Right renal pelvis (tissue), 4 donors: ENCODE measurements at places on chromosomes 5 and 9.

DNA sequence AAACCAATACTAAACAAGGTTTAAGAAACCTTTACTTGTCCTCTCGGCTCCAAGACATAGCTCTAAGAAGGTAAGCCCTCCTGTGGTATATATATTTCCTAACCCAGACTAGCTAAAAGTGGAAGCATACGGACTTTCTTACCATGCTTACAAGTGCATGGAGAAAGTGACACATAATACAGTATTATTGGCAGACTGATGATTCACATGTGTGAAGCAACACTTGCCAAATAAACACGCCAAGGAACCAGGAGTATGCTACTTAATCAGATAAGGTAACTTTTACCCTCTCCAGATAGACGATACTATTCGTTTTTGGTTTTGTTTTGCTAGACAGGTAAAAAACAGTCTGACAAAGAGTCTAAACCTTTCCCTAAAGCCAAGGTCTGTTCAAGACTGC, 264.1 kb downstream of the MLLT3 start:
- no peak for DNase-seq

- no peak for DNase-seq
These were observed 420.1 kb upstream of the MEF2C start for GRCh38 chr5:89303033-89303480.

DNA sequence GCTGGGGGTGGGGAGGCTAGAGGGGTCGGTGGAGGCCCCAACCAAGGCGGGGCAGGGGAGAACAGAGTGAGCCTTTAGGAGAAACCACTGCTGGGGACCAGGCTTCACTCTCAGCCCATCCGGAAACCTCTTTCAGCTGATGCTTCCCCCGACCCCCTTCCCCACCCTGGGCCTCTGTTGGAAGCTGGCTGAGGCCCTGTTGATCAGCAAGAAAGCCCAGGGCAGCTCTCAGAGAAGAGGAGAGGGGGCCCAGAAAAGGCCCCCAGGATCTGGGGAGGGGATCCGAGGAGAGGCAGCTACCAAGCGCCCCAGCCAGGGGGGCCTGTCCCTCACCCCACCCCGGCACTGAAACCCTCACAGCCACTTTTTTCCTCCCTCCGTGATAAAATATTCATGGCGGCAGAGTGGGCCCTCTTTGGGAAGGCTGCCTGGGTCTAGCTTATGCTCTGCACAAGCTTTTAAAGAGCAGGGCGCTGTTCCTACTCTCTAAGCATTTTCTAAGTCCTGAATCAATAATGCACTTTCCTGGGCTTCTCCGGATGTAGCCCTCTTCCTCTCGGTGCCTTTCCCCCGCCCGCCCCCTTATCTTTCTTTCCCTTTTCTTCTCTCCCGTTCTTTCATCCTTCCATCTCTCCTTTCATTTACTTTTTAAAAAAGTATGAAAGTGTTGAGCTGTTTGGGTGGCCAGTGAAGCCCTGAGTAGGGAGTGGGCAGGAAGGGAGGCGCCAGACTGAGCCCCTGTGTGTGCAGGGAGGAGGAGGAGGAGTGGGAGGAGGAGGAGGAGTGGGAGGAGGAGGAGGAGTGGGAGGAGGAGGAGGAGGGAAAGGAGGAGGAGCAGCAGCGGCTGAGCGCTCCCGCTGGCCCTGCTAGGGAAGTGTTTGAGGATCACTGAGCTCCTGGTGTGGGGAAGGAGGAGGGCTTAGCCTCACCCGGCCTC, 23.5 kb downstream of the NTNG2 start:
- DNase-seq: no peak

- DNase-seq: no peak
These were observed 50.6 kb downstream of the SIL1 start for GRCh38 chr5:139147483-139148087.

GRCh38 chr9:129319938-129320481, 141.9 kb upstream of the IER5L start:
- no peak for DNase-seq

GRCh38 chr5:84961193-84961592, 576.5 kb upstream of the EDIL3 start:
- no peak for DNase-seq

DNA sequence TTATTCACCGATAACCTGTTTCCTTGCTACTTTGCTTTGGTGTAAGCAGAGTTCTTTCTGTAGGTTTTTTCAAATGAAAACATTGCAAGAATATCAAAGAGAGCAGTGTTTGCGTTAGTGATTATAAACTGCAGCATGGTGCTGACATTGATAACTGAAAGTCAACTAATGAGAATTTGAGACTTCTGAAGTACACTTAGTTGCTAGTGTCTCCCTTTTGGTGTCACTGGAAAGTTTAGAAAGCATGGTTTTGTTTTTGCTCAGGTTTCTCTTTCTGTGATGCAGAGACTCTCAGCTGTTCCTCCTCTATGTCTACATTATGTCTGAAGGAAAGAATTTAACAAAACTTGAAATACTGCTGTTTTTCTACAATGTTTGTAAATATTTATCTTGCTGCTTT, 80.2 kb upstream of the ZNF169 start:
- DNase-seq: no peak

DNA sequence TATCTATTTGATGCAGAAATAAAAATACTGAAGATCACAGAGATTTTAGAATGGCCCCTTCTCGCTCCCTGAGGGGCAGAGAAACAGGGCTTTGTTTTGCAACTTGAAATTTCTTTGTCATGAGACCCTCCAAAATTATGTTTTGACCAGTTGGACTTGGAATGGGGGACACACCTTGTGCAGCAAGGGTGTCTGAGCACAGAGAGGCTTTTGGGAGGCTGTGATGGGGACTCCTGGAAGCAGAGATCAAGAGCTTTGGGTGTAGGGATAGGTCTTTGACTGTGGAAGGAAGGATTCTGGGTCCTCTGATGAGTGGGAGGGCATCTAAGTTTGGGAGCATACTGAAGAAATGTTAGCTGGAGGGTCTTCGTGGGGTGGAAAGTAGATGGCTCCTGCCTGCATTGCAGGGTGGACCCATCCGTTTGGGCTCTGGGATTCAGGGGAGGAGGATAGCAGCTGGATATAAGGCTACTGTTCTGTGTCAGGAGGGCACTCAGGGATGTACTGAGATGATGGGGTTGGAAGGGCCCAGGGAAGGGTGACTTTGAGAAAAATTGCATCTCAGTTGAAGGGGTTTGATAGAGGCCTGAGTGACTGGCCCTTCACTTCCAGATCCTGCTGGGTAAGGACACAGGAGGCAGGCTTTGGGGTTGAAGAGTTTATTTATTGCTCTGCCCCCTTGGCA, 1.8 kb upstream of the MYORG start:
- DNase-seq: no peak

GRCh38 chr5:2442496-2443354, 308.8 kb downstream of the IRX2 start:
- no peak for DNase-seq

- DNase-seq: no peak
These were observed 281.1 kb upstream of the PCSK5 start for GRCh38 chr9:75609401-75609800.

DNA sequence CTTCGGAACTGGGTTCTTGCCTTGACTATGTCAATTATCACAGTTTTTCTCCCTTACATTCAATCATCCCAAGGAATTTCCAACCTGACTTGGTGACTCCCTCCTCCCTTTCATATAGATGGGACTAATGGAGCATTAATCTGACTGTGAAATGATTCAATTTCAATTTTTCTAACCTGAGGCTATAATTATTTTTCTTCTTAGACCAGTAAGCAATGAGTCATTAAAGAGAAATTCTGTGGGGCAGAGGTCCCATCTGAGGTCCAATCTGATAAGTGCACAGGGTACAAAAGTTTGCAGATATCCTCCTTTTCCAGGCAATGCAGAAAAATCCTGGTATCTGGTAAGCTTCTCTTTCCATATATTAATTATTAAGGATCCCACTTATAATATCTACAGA, 18.9 kb downstream of the PDE4D start:
- no peak for DNase-seq

GRCh38 chr9:69577123-69577522, 95.0 kb downstream of the APBA1 start:
- DNase-seq: no peak

- no peak for DNase-seq
These were observed 19.3 kb downstream of the MEIKIN start for GRCh38 chr5:131926168-131926567.

DNA sequence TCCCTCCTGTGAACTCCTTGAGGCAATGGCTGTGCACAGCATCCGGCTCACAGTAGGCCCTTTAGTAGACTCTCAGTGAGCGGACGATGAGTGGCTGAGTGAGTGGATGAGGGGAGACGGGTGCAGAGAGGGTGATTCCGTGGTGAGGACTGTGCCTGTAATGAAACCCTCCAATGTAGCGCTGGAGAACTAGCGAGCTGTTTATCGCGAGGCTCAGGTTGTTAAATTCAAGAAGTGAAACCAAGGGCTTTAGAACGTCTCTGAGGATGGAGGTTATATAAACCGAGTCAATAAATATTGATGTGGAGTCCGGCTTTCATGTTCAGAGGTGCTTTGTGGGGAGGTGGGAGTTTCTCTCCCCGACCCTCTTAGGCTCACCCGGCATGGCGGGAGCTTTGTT, 53.2 kb downstream of the NSG2 start:
- DNase-seq: no peak

GRCh38 chr5:1285883-1286291, 9.0 kb downstream of the TERT start:
- no peak for DNase-seq

DNA sequence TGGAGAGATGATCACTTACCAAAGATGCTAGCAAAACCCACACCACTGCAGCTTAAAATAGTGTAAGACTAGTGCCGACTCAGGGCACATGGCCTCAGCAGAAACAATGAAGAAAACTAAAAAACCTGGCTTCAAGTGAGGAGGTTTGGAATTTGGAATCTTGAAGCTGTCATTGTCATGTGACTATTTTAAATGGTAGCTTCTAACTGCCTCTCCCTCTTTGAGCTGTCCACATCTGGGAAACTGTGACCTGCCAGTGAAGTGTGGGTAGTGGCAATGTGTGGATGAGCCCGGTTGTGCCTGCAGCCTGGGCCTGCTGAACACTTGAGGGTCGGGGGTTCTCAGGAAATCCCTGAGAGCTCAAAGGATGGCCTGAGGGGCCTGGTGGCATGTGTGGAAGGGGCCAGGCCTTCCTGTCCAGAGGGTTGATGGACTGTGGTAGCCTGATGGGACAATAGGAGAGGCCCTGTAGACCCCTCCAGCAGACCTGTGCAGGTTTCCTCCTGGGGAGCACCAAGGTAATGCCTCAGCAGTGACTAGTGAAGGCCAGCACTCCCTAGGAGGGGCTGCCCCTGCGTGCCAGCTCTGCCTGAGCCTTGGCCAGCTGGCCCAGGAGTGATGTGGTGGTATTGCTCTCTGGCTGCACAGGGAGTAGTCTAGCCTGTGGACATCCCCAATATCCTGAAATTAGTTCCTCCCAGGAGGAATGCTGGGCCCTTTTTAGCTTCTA, 13.6 kb downstream of the USP20 start:
- no peak for DNase-seq

DNA sequence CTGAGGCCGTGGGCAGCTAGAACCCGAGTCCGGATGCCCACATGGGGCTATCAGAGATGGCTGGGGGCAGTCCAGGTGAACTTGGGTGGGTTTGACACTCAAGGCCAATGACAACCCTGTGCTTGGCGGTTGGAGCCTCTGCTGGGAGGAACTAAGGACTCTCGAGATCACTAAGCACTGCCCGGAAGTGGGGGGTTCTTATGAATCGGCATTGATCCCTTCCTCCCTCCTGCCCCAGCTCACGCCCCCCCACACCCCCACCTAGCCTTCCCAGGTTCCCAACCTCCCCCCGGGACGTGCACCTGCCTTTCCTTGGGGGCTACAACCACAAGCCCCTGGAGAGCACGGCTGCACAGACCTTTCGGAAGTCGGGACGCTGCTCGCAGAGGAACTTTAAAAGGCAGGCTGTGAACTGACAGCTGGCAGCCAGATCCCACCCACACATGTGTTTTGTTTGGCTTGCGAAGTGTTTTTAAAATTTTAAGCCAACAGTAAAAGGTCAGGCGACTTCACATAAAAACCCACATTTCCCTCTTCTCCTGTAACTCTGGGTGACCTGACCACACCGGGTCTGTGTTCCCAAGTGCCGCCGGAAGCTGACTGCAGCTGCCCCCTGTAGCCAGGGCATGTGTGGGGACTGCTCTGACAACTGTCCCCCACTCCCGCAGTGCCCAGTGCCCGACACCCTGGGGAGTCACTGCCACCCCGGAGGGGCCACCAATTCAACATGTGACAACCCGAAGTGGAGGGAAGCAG, 5.1 kb upstream of the RALGDS start:
- DNase-seq: no peak

- DNase-seq: no peak
These were observed 64.6 kb downstream of the PTPN3 start for GRCh38 chr9:109433476-109433875.

GRCh38 chr5:78734094-78734845, 85.7 kb upstream of the LHFPL2 start:
- DNase-seq: no peak

- DNase-seq: peak; percentile 86
These were observed at the start of gene CLTB for GRCh38 chr5:176415952-176416924. Gene CLTB, minus strand, starts transcription at chr5:176416539. Its CDS starts 176 bp downstream, at chr5:176416363.

GRCh38 chr5:55450050-55450765, 84.6 kb downstream of the PLPP1 start:
- DNase-seq: no peak

DNA sequence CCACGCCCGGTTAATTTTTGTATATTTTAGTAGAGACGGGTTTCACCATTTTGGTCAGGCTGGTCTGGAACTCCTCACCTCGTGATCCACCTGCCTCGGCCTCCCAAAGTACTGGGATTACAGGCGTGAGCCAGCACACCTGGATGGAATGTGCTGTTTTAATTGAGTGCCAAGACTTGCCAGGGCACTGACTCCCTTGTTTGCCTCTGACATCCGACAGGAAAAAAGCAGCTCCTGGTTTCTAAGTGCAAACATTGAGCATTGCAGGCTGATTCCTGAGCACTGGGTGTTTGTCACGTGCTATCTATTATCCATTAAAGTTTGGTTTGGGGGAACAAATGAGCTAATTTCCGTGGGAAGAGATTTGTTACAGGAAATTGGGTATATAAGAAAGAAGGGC, 70.6 kb upstream of the CKMT2 start:
- DNase-seq: no peak

DNA sequence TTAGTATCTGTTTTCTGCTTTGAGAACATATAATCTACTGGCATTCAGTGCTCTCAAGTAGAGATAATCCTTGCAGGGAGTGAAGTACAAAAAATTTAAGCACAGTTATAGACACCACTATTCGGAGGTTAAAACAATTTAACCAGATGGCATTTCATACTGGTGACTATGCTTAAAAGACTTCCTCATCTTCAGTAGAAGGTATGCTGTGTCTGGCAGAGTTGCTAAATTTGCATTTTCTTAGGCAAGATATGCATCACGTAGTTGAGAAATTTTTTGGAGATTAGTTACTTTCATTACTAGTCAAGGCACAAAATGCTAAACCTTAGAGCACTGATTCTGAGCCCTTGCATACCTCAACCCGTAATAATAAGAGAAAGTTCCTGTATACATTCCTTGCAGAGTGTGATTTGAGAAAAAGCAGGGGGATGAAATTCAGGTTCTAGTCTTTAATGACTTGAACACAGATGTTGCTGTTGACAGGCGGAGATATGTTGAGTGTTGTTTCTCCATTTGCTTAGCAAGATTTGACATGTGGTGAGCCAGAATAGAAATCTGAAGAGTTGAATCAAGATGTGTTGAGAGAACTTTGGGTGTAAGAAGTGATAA, 70.8 kb upstream of the STARD4 start:
- DNase-seq: no peak

- DNase-seq: no peak
These were observed 3.1 kb downstream of the GFRA3 start for GRCh38 chr5:138271281-138271680.

- no peak for DNase-seq
These were observed 9.6 kb downstream of the ACSL6 start for GRCh38 chr5:132001647-132002561.
